Activated CD8-positive, alpha-beta memory T cell treated with anti-CD3 and anti-CD28 coated beads, Interleukin-2, amount 10 ng/mL, durations not matched to agents 7 days and 5 days (primary cell): ENCODE measurements at places on chromosomes 1 and 21. TPM values are rescaled to one million over a fixed set of nuclear protein-coding genes. Genes with fewer than 3 reads are reported as not detected.
A peak's percentile ranks its signal among the peaks of the same experiment; 100 is the strongest.

DNA sequence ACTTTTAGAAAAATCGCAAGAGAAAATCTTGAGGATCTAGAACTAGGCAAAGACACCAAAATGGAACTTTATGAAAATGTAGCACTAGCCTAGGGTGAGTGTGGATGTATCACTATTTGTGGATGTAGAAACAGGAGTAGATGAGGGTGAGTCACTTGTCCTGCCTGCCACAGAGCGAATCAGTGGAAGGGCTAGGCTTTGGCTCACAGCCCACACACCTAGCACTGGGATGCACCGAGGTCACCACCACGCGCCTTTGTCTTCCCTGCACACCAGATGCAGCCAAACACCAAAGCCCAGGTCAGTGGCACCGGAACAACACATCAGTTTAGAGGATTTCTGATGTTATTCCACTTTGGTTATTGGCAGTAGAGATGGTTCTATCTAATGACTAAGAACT lies 38.2 kb downstream of the PKNOX1 start:
- no peak for DNase-seq

DNA sequence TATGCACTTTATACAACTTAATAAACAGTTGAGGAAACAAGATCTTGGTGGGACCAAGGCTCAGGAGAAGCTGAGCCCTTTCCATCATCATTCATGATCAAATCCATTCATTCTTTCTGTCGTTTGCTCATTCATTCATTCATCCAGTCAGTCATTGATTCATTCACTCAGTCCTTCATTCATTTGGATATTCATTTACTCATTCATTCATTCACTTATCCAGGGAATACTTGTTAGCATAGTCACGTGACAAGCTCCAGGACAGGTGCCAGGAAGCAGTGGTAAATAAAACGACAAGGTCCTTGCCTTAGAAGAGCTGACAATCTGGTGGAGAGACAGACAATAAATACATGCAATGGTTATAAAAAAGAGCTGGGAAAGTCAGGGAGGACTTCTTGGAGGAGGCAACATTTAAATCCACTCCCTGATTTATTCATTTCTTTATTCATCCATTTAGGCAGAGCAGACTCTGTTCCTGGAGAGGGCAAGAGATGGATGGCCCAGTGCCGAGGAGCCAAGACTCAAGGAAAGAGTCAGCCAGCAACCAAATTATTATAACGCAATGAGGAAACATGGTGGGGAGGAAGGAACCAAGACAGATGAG lies 74.1 kb upstream of the CASZ1 start:
- DNase-seq: no peak

The ANGPTL3 gene
- not detected for total RNA-seq

The OPRD1 gene
- not detected for total RNA-seq

GRCh38 chr1:113046569-113046968 lies 26.4 kb upstream of the LRIG2 start:
- DNase-seq: peak; percentile 54

DNA sequence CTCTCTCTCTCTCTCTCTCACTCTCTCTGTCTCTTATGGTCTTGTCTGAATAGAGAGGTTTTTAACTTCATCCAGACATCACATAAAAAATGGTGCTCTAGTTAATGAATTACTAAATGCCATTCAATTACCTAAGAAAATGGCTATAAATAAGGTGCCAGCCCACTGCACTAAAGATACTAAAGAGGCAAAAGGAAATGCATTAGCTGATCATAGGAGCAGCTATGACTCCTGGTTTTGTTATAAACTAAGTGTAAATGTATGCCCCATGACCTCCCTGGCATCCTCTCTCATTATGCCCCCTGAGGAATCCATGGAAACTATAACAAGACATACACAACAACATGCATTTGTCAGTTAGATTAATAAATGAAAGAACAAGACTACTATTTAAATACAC lies 57.5 kb upstream of the PDC start:
- no peak for DNase-seq
